Stimulated activated naive B cell treated with anti-CD40 and anti-IgM and Interleukin-4, amounts not matched to agents 10 μg/mL and 1 μg/mL and 100 μg/mL, for 72 hours (primary cell): ENCODE measurements at places on chromosomes 12 and 14.
A peak's percentile ranks its signal among the peaks of the same experiment; 100 is the strongest.

GRCh38 chr14:81385886-81386285 is 14.2 kb downstream of the STON2 start:
- no peak for DNase-seq
- H3K4me1 ChIP-seq: no peaks in the 10 kb centered on the region
- peaks cover 4% of the 10 kb centered on the region for H3K27me3 ChIP-seq

- no peaks in the 10 kb centered on the region for H3K36me3 ChIP-seq
- peaks cover 9% of the 10 kb centered on the region for H3K27me3 ChIP-seq
- no peaks in the 10 kb centered on the region for H3K4me1 ChIP-seq
- DNase-seq: no peak
- no peak overlapping the region for H3K27ac ChIP-seq
Measured at GRCh38 chr14:104284107-104284592, 145.8 kb downstream of the KIF26A start.

- no peaks in the 10 kb centered on the region for H3K36me3 ChIP-seq
- H3K27me3 ChIP-seq: peaks cover 19% of the 10 kb centered on the region
- DNase-seq: no peak
- no peak overlapping the region for H3K4me3 ChIP-seq
- H3K27ac ChIP-seq: no peak overlapping the region
- H3K4me1 ChIP-seq: peaks cover 8% of the 10 kb centered on the region
Measured at GRCh38 chr12:88575361-88575970, 4.8 kb downstream of the KITLG start.

GRCh38 chr12:44618946-44619345 is 257.2 kb downstream of the NELL2 start:
- H3K27me3 ChIP-seq: no peaks in the 10 kb centered on the region
- no peaks in the 10 kb centered on the region for H3K4me1 ChIP-seq
- H3K36me3 ChIP-seq: no peaks in the 10 kb centered on the region
- no peak for DNase-seq

GRCh38 chr12:49198431-49199155 is 9.7 kb upstream of the TUBA1A start:
- no peaks in the 10 kb centered on the region for H3K36me3 ChIP-seq
- H3K4me1 ChIP-seq: peaks cover 5% of the 10 kb centered on the region
- no peak for DNase-seq
- H3K27me3 ChIP-seq: no peaks in the 10 kb centered on the region

DNA sequence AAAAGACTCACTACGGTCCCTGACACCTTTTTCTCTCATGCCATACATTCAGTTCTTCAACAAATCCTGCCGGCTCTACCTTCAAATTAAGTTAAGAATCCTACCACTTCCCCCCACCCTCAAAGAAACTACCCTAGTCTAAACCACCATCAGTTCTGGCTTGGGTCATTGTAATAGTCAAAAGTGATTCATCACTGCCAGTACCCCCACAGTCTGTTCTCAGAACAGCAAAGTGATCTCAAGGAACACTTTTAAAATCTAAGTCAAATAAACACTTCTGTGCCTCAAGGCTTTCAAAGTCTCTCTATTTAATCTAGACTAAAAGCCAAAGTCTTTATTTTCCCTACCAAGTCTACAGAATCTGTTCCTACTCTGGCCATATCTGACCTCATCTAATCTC is 12.0 kb upstream of the FAM234B start:
- no peak for DNase-seq
- H3K36me3 ChIP-seq: no peaks in the 10 kb centered on the region
- H3K4me1 ChIP-seq: no peaks in the 10 kb centered on the region
- H3K27me3 ChIP-seq: no peaks in the 10 kb centered on the region
- H3K27ac ChIP-seq: no peak overlapping the region

GRCh38 chr12:112296183-112296582 is 86.0 kb downstream of the HECTD4 start:
- H3K27me3 ChIP-seq: no peaks in the 10 kb centered on the region
- no peaks in the 10 kb centered on the region for H3K4me1 ChIP-seq
- peaks cover 5% of the 10 kb centered on the region for H3K36me3 ChIP-seq
- no peak overlapping the region for H3K4me3 ChIP-seq

- H3K4me1 ChIP-seq: peaks cover 87% of the 10 kb centered on the region
- H3K36me3 ChIP-seq: peaks cover 38% of the 10 kb centered on the region
- no peak overlapping the region for H3K4me3 ChIP-seq
- H3K27me3 ChIP-seq: no peaks in the 10 kb centered on the region
- no peak for DNase-seq
Measured at GRCh38 chr12:104493496-104493895, 36.7 kb downstream of the CHST11 start.

GRCh38 chr12:1382826-1383225 is 211.6 kb downstream of the FBXL14 start:
- no peaks in the 10 kb centered on the region for H3K27me3 ChIP-seq
- H3K36me3 ChIP-seq: peaks cover 11% of the 10 kb centered on the region
- H3K27ac ChIP-seq: no peak overlapping the region
- no peak overlapping the region for H3K4me3 ChIP-seq
- no peak for DNase-seq

DNA sequence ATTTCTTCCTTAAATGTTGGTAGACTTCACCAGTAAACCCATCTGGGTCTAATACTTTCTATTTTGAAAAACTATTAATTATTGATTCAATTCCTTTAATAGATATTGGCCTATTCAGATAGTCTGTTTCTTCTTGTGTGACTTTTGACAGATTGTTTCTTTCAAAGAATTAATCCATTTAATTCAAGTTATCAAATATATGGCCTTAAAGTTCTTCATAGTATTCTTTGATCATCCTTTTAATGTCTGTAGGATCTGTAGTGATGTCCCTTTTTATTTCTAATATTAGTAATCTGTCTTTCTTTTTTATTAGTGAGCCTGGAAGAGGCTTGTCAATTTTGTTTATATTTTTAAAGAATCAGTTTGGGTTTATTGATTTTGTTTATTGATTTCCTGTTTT is 190.0 kb downstream of the SLC38A4 start:
- H3K36me3 ChIP-seq: peaks cover 39% of the 10 kb centered on the region
- H3K27ac ChIP-seq: no peak overlapping the region
- H3K4me1 ChIP-seq: no peaks in the 10 kb centered on the region
- no peaks in the 10 kb centered on the region for H3K27me3 ChIP-seq

- DNase-seq: no peak
- H3K27me3 ChIP-seq: peaks cover 74% of the 10 kb centered on the region
- H3K4me1 ChIP-seq: peaks cover 19% of the 10 kb centered on the region
- peaks cover 6% of the 10 kb centered on the region for H3K36me3 ChIP-seq
Measured at GRCh38 chr14:85529803-85530574, at the start of gene FLRT2. Gene FLRT2, plus strand, starts transcription at chr14:85530144. Its CDS starts 91,371 bp downstream, at chr14:85621515.

- H3K36me3 ChIP-seq: no peaks in the 10 kb centered on the region
- H3K27me3 ChIP-seq: no peaks in the 10 kb centered on the region
- DNase-seq: no peak
- H3K27ac ChIP-seq: no peak overlapping the region
Measured at GRCh38 chr12:129089576-129089975, 236.3 kb downstream of the GLT1D1 start.

DNA sequence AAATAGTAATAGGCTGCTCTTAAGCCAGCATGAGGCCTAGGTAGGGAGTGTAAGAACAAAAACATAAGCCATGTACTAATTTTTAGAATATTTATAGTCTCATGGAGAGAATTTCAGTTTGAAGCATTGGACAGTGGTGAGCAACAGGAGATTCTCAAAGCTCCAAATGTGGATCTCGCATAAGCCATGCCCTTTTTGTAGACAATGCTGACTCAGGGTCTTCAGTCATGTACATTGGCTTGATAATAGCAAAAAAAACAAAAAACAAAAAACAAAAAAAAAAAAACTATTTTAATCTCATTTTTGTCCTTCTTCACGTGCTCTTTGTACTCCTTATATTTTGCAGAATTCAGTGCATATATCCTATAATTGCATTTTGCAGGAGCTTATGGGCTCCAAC is 402.9 kb downstream of the TMTC2 start:
- H3K27me3 ChIP-seq: no peaks in the 10 kb centered on the region
- no peak overlapping the region for H3K4me3 ChIP-seq
- H3K4me1 ChIP-seq: no peaks in the 10 kb centered on the region

- H3K27me3 ChIP-seq: peaks cover 28% of the 10 kb centered on the region
- H3K36me3 ChIP-seq: no peaks in the 10 kb centered on the region
- no peak for DNase-seq
- no peak overlapping the region for H3K4me3 ChIP-seq
Measured at GRCh38 chr14:104266631-104267575, 128.5 kb downstream of the KIF26A start.

- H3K4me3 ChIP-seq: no peak overlapping the region
- H3K36me3 ChIP-seq: no peaks in the 10 kb centered on the region
- no peak overlapping the region for H3K27ac ChIP-seq
- H3K4me1 ChIP-seq: no peaks in the 10 kb centered on the region
Measured at GRCh38 chr14:104423701-104424405, 155.7 kb upstream of the C14orf180 start.

DNA sequence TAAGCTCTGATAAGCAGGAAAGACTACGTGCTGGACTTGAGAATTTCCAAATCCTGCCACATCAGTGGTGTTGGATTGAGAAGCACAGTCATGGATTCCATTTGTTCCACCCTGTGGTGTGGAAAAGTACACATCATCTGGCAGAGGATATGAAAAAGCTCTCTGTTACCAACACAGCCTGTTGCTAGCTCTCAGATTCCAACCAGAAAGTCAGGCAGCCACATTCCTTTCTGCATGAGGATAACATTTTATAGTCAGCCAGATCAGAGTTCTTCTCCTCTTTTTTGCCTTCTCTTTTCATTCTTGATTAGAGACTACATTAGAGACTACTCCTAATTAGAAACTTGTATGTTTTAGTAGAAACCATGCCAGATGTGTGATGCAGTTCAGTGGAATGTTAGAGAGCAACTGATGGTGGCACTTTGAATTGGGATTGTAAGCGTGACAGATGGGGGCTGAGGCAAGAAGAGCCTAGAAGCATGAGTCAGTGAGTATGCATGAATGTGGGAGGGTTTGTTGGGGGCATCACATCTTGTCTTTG is 61.2 kb upstream of the STXBP6 start:
- H3K4me3 ChIP-seq: no peak overlapping the region
- H3K27ac ChIP-seq: no peak overlapping the region
- no peaks in the 10 kb centered on the region for H3K4me1 ChIP-seq
- peaks cover 3% of the 10 kb centered on the region for H3K27me3 ChIP-seq

GRCh38 chr14:104578321-104578720 is 1.2 kb upstream of the C14orf180 start:
- peaks cover 40% of the 10 kb centered on the region for H3K27me3 ChIP-seq
- no peak for DNase-seq
- no peak overlapping the region for H3K4me3 ChIP-seq
- H3K27ac ChIP-seq: no peak overlapping the region

DNA sequence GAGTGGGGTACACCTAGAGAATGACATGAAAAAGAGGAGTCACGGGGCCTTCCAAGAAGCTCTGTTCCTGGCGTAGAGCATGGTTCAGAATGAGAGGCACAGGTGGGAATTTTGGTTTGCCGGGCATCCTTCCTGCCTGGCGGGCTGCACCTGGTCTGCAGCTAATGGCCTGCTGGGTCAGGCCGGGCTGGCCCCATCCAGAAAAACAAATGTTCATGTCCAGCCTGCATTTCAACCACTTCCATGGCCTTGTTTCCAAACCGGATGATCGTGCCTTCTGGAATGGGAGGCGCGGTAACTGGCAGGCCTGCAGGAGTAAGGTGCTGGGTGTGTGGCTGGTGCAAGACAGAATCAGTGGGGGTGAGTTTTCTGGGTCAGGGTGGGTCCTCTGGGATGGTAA is 14.4 kb downstream of the TEAD4 start:
- peak overlapping the region; percentile 38 for H3K27ac ChIP-seq
- no peaks in the 10 kb centered on the region for H3K36me3 ChIP-seq
- H3K4me3 ChIP-seq: no peak overlapping the region
- DNase-seq: no peak

DNA sequence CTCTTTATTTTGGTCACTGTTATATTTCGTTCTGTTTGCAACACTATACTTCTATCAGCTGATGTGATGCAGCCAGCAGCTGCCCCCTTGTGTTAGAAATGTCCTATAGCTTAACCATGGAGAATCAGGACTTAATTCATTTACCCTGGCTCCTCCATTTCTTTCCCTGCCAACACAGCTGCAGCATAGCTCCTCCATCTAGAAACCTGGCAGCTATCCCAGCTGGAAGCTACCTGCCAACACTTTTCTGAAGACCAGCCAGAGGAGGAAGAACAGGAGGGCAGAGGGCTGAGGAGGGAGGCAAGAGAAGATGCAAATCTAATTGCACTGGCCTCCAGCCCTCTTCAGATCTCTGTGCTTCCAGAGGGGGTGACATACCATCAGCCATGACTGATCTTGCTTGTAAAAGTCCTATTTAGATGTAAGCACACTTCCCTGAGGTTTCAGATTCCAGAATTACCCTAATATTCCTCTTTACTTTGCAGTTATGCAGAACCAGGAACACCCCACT is 156.8 kb upstream of the TMEM260 start:
- H3K27ac ChIP-seq: no peak overlapping the region
- no peaks in the 10 kb centered on the region for H3K4me1 ChIP-seq
- DNase-seq: no peak
- H3K27me3 ChIP-seq: no peaks in the 10 kb centered on the region
- no peaks in the 10 kb centered on the region for H3K36me3 ChIP-seq
- no peak overlapping the region for H3K4me3 ChIP-seq

GRCh38 chr12:120654656-120655055 is 14.2 kb downstream of the CABP1 start:
- H3K27ac ChIP-seq: peak overlapping the region; percentile 31
- peaks cover 25% of the 10 kb centered on the region for H3K27me3 ChIP-seq
- peaks cover 7% of the 10 kb centered on the region for H3K4me1 ChIP-seq
- H3K36me3 ChIP-seq: no peaks in the 10 kb centered on the region
- DNase-seq: no peak
- H3K4me3 ChIP-seq: no peak overlapping the region

DNA sequence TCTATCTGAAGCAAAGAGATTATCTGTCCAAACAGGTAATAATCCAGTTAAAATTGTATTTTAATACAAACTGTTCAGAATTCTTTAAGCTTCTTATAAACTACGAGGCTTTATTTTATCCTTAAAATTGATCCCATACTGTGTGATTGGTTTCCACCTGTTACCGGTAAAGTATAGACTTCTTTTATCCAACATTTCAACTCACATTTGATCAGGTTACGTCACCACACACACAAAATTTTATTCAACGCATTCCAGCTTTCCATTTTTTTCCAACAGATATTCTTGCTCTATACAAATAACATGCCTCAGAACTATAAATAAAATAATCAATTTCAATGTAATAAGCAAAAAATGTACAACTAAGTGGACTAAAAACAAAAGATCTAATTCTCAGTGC is 4.5 kb downstream of the NOVA1 start:
- DNase-seq: no peak
- H3K27ac ChIP-seq: no peak overlapping the region
- H3K36me3 ChIP-seq: no peaks in the 10 kb centered on the region
- H3K4me1 ChIP-seq: peaks cover 1% of the 10 kb centered on the region
